ENCODE measurements at places on chromosomes 2 and 18. TPM values are rescaled to one million over a fixed set of nuclear protein-coding genes. Genes with fewer than 3 reads are reported as not detected.

GRCh38 chr18:57805117-57805516 lies 2.0 kb upstream of the ATP8B1 start:
- peaks cover 13% of the 10 kb centered on the region for H3K27me3 ChIP-seq
- H3K27ac ChIP-seq: no peak overlapping the region
- no peaks in the 10 kb centered on the region for H3K36me3 ChIP-seq
- no peaks in the 10 kb centered on the region for H3K4me1 ChIP-seq
- H3K4me3 ChIP-seq: no peak overlapping the region

DNA sequence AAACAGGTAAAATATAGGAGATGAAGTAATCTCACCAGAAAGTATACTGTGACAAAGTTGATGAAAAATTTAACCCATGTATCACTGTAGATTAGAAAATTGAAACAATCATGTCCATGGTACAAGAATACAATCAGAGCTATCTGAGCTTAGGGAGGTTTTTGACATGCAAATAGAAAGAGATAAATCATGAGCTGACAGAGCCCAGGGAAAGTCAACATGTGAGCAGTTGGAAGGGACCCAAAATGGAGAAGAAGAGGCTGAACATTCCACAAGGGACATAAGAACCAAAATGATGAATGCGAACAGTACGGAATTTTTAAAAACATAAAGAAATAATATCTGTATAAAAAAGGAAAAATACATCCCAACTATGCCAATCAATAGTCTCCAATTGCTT lies 395.4 kb upstream of the CYRIA start:
- no peak for DNase-seq
- H3K27me3 ChIP-seq: no peaks in the 10 kb centered on the region
- H3K36me3 ChIP-seq: no peaks in the 10 kb centered on the region
- no peak overlapping the region for H3K4me3 ChIP-seq
- H3K27ac ChIP-seq: no peak overlapping the region

The GMPPA gene
- 36.9 TPM for total RNA-seq

- DNase-seq: no peak
- no peaks in the 10 kb centered on the region for H3K4me1 ChIP-seq
- no peak overlapping the region for H3K4me3 ChIP-seq
- no peaks in the 10 kb centered on the region for H3K27me3 ChIP-seq
- no peaks in the 10 kb centered on the region for H3K36me3 ChIP-seq
Measured at GRCh38 chr2:29068513-29068912, 5.8 kb downstream of the PCARE start.

GRCh38 chr2:111057721-111058120 lies 63.0 kb upstream of the BCL2L11 start:
- H3K27me3 ChIP-seq: peaks cover 1% of the 10 kb centered on the region
- DNase-seq: no peak
- no peak overlapping the region for H3K27ac ChIP-seq
- H3K4me3 ChIP-seq: no peak overlapping the region

GRCh38 chr2:237134321-237135230 lies 48.9 kb downstream of the COPS8 start:
- no peaks in the 10 kb centered on the region for H3K4me1 ChIP-seq
- H3K36me3 ChIP-seq: no peaks in the 10 kb centered on the region
- no peaks in the 10 kb centered on the region for H3K27me3 ChIP-seq
- no peak overlapping the region for H3K27ac ChIP-seq
- no peak for DNase-seq

The HOXD1 gene
- total RNA-seq: not detected
